ENCODE measurements at places on chromosomes 7 and 10.

GRCh38 chr7:45874408-45875131, 1.7 kb upstream of the CCDC201 start:
- DNase-seq = peak; percentile 25

DNA sequence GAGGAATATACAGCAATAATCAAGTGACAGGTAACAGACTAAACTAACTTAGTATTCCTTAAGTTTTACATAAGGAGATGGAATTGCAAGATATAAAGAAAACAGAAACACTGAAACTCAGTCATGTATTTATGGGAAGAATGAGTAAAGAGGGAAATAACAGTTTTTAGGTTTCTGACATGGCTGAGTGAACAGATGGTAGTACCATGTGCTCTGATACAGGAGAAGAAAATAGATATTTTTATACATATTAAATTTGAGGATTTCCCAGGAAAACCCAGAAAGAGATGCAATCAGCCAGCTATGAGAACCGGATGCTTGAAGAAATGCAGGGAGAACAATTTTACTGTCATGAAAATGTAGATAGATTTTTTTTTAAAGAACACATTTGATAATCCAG, 669.5 kb upstream of the GRM3 start:
- DNase-seq = no peak

GRCh38 chr7:51256209-51256781, 60.3 kb downstream of the COBL start:
- no peak for DNase-seq

DNA sequence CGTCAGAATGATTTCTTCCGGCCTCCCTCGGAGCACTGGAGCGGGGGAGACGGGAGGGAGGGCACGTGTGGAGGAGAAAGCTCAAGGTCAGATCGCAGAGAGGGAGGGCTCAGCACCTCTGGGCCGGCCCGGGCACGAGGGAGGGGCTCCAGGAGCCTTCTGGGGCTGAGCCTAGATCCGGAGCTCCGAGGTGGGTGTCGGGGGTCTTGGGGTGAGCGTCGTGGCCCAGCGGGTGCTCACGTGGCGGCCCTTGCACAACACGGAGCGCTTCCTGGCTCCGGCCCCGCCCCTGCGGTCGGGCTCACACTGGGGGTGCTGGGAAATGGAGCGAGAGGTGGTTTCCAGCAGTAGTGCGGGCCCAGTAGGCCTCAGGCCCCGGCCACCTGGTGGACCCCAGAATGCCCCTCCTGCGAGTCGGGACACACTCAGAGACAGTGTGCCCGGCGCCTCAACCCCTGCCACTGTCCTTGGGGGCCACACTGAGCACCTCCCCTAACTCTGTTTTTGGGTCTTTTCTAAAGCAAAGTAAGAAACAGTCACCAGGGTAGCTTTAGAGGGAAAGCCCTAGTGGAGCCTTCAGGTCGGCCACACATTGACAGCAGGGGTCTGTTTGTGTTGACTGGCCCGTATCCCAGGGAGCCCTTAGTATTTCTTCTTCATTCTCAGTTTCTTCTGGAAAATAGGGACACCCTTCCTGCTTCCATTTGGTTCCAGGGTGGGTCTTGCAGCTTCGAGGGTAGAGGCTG, 798 bp downstream of the PPIF start:
- peak; percentile 75 for DNase-seq

GRCh38 chr10:47326306-47326926, 4.2 kb downstream of the GDF2 start:
- DNase-seq = no peak

Measured in fibroblast of gingiva (primary cell).